Body of pancreas (tissue), 4 donors: ENCODE measurements at places on chromosomes 4 and X. TPM values are rescaled to one million over a fixed set of nuclear protein-coding genes. Genes with fewer than 3 reads are reported as not detected.
A peak's percentile ranks its signal among the peaks of the same experiment; 100 is the strongest.

GRCh38 chr4:37245391-37245954, 930 bp downstream of the NWD2 start:
- peaks cover 15% of the 10 kb centered on the region for H3K4me1 ChIP-seq
- no peak overlapping the region for H3K27ac ChIP-seq
- H3K4me3 ChIP-seq, result no peak overlapping the region
- H3K36me3 ChIP-seq, result no peaks in the 10 kb centered on the region
- no peaks in the 10 kb centered on the region for H3K27me3 ChIP-seq

- H3K4me1 ChIP-seq, result no peaks in the 10 kb centered on the region
- no peak overlapping the region for H3K4me3 ChIP-seq
- no peak for DNase-seq
- H3K36me3 ChIP-seq, result no peaks in the 10 kb centered on the region
- H3K27me3 ChIP-seq, result no peaks in the 10 kb centered on the region
- no peak overlapping the region for H3K27ac ChIP-seq
Observed at GRCh38 chrX:25537699-25538098, 521.9 kb upstream of the ARX start.

- DNase-seq, result no peak
- H3K27me3 ChIP-seq, result no peaks in the 10 kb centered on the region
- H3K4me1 ChIP-seq, result no peaks in the 10 kb centered on the region
- H3K4me3 ChIP-seq, result no peak overlapping the region
Observed at GRCh38 chrX:52852110-52852860, 15.6 kb downstream of the XAGE3 start.

GRCh38 chr4:81492606-81493230, 21.0 kb upstream of the RASGEF1B start:
- peaks cover 5% of the 10 kb centered on the region for H3K4me1 ChIP-seq
- H3K27ac ChIP-seq, result peak overlapping the region; percentile 43
- no peak for DNase-seq
- H3K4me3 ChIP-seq, result no peak overlapping the region

RNF128 gene
- total RNA-seq, result 20.4 TPM
